ENCODE measurements at places on chromosomes 4 and X.

- no peak for DNase-seq
Observed at GRCh38 chr4:37769391-37769989, 57.0 kb upstream of the PGM2 start.

DNA sequence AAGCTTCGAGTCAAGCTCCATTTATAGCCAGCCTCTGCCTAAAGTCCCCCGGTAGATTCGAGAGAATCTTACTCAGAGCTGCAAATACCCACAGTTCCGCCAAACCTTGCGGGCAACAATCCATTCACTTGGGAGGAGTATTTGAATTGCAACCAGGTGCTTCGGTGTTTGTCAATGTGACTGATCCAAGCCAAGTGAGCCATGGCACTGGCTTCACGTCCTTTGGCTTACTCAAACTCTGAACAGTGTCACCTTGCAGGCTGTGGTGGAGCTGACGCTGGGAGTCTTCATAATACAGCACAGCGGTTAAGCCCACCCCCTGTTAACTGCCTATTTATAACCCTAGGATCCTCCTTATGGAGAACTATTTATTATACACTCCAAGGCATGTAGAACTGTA, 11.2 kb downstream of the CD40LG start:
- DNase-seq = no peak

- peak; percentile 47 for DNase-seq
Observed at GRCh38 chrX:10156199-10157031, at the start of gene CLCN4. TSS of gene CLCN4 (plus strand) at chrX:10156975. CDS start at chrX:10185033, 28,058 bp downstream.

GRCh38 chr4:53543561-53543960, 47.7 kb downstream of the LNX1 start:
- no peak for DNase-seq

GRCh38 chr4:126853715-126854114, 779.0 kb upstream of the INTU start:
- DNase-seq = no peak

DNA sequence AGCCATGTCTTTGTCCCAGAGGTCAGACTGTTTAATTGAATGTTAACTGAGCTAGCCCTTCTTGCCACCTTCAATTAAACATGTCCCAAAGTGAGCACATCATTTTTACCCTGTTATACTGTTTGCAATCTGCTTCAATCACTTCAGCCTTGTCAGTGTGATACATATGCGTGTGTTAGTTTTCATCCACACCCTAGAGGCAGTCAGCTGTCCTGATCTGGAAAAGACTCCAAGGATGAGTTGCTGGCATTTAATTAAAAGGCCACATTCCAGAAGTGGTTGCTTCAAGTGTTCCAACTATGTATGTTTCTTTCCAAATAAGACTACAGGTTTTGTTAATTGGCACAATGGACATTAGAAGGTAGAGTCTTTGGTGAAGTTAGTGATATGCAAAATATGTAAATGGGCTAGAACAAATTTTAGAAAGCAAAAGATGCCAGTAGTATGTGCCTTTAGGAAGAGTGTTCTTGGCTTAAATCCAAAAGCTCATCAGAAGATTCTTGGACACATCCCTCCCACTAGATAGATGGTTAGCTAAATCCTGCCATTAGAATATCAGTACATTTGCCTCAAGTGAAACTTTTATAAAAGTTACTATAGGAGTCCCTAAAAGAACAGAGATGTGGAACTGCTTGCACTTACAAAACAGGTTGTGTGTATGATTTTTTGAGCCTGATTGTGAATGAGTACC, 79.5 kb upstream of the SLIT2 start:
- DNase-seq = no peak

- no peak for DNase-seq
Observed at GRCh38 chr4:182465979-182466378, 222.8 kb downstream of the TENM3 start.

GRCh38 chrX:64188901-64189300, 16.6 kb downstream of the AMER1 start:
- DNase-seq = no peak

GRCh38 chr4:105061136-105061696, 85.5 kb upstream of the TET2 start:
- no peak for DNase-seq

GRCh38 chrX:122055979-122056715, 1008.7 kb downstream of the GLUD2 start:
- DNase-seq = no peak

DNA sequence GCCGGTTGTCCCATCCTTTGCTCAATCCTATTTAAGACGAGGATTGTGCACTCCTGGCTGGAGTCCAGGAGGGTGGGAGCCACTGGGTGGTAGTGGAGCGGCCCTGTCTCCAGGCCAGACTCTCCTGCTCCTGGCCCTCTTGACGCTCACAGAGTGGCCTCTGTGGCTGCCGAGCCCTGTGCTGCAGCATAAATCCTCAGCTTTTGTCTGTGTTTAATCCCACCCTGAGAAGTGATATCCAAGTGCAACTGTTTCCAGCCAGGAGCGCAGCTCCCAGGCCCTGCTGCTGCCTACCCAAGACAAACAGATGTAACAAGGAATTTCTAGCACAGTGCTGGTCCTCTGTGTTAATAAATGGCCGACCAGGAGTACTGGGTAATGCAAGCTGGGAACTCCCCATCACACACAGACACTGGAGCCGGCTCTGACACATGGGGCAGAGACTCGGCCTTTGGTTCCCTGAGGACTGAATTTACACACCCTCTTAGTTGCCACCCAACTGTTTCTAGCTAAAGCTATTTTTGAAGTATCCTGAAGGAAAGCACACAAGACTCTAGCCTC, 85.3 kb downstream of the GATB start:
- no peak for DNase-seq

DNA sequence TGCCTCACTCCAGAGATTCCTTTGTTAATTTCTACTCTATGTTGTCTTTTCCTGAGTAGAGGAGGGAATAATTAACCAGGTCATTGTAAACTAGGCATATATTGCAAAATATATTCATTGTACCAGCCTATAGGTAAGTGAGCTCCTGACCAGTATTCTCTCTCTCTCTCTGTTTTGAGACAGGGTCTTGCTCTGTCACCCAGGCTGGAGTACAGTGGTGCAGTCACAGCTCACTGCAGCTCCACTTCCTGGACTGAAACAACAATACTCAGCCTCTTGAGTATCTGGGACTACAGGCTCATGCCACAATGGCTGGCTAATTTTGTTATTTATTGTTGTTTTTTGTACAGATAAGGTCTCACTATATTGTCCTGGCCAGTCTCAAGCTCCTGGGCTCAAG, 198.3 kb downstream of the ARAP2 start:
- no peak for DNase-seq

DNA sequence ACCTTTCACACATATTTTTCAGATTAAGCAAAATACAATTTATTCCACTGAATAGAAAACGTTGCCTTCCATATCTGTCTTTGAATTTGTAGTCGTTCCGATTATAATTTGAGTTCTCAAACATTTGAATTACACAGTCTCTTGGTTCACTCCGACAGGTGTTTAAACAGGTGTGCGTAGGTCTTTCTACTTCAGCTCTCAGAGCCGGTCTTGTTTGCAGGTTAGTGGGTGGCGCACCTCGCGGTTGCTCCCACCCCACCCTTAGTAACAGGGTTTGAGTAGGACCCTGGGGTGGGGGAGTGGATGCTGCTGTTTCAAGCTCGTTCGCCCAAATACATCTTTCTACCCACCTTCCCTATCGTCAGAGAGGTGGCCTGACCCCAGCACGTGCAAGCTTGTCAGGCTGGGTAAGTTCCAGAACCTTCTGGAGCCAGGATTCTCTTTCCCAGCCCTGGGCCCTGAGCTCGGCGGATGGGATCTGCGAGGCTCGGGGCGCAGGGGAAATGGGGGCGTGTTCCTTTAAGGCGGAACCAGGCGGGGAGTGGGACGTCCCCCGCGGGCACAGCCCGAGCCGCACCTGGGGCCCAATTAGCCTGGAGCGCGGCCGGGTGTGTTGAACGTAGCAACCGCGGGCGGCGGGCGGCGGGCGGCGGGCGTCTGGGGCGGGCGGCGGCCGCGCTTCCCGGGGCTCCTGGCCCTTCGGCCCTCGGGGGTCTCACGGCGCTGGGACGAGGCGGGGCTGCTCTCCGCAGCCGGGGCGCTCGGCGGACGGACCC, at the start of gene FAM149A:
Gene FAM149A, plus strand, starts transcription at position 591 of the 776 bp plus-strand sequence.
- DNase-seq = no peak
